ENCODE measurements at places on chromosomes 16 and 17.

DNA sequence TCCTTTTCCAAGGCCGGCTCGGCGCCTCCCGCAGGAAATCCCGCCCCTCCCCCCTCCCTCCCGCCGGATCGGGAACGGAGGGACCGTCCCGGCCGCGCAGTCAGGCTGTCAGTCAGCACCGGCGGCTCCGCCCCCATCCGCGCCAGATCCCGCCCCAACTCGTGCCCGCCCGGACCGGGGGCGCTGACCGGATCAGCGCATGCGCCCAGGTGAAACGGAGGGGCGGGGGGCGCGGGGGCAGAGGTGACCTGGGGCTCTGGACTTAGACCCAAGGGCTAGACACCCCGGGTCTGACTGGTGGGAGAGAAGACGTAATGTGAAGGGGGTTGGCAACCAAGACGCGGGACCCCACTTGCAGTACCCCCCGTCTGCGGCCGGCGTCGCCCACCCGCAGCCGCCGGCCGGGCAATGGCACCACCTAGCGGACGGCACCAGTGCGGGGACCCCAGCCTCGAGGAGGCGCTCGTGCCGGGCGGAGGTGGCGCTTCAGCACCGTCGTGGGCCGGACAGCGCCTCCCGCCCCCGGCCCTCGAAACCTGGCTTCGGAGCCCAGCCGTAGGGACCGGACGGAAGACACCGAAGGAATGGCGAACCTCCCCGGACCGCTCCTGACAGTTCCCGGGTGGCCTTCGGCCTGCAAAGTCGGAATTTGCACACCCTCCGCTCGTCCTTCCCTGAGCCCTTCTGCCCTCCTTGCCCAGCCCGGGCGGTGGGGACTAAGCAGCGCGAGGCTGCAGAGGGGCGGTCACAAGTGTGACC, at the start of gene CASKIN2:
Gene CASKIN2, minus strand, starts transcription at position 42 of the 759 bp plus-strand sequence. CDS start 1,733 bp downstream, outside the sequence.
- no peak for DNase-seq

GRCh38 chr17:33725675-33726271, 432.7 kb upstream of the ASIC2 start:
- no peak for DNase-seq

DNA sequence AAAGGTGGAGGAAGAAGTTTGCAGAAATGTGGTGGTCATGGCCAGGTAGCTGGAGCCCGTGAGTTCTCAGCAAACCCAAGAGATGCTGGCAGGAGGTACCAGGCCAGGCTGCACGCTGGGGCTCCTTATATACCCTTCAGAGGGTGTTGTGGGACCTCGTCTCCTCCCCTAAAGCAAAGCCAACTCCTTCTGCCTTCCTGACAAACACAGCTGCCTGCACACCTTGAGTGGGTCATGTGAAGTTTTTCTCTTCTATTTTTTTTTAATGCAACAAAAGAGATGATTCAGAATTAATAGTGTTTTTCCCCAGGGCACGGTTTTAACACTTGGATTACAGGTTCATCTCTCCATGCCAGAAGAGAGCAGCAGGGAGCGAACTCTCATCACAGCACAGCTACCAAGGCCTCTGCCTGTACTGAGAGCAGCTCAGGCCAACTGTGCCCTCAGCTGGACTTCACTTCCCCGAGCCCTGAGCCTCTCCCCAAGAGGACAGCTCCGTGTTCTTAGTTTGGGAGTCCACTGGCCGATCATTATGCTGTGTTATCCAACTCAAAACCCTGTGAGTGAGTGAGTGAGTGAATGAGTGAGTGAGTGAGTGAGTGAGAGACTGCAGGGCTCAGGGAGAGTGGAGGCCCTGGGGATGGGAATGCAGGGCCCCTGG, at the start of gene KRT15:
Gene KRT15, minus strand, starts transcription at position 102 of the 661 bp plus-strand sequence. Its CDS starts 63 bp downstream, at position 39.
- no peak for DNase-seq

- no peak for DNase-seq
Measured at GRCh38 chr17:36524428-36524876, 10.2 kb downstream of the MYO19 start.

DNA sequence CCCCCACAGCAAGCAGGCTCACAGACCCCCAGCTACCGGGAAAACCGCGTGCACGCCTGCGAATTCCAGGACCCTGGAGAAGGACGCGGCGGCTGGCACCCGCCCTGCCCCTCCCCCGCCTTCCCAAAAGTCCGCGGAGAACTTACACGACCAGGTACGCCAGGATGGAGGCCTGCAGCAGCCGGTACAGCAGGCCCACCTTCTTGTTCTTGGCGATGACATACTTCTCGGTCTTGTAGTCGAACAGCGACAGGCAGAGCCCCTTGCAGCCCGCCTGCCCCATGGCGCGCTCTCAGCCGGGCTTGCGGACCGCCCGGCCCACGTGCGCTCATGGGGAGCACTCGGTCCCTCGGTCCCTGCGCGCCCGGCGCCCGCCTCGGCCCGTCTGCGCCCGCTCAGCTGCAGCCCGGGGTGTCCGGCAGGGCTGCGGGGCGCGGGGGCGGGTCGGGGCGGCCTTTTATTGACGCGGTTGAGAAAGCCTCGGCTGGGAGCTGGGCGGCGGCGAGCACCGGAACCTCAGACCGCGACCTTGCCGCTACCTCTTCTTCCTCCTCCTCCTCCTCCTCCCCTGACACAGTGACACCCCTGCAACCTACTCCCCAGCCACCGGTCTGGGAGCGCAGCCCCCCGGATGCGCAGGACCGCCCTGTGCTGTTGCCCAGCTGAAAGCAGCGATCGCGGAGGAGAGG, at the start of gene P2RX5:
Gene P2RX5, minus strand, starts transcription at position 433 of the 689 bp plus-strand sequence. Its CDS starts 150 bp downstream, at position 283.
- DNase-seq = no peak

DNA sequence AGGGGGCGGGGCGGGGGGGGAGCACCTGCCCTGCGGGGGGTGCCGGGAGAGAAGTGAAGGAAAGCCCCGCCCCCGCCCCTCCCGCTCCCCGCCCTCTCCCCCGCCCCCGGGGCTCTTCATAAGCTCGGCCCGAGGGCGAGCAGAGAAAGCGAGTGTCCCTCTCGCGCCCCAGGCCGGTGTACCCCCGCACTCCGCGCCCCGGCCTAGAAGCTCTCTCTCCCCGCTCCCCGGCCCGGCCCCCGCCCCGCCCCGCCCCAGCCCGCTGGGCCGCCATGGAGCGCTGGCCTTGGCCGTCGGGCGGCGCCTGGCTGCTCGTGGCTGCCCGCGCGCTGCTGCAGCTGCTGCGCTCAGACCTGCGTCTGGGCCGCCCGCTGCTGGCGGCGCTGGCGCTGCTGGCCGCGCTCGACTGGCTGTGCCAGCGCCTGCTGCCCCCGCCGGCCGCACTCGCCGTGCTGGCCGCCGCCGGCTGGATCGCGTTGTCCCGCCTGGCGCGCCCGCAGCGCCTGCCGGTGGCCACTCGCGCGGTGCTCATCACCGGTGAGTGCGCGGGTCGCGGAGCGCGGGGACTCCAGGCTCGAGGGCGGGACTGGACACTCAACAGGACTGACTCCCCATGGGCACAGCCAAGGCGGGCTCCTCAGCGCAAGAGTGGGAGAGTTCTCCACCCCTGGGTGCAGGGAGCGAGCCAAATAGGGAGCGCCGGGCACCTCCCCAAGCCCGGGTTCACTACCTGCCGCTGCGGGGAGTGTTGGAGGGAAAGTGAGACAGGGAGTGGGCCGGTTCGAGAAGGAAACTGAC, at the start of gene HSD11B2:
Gene HSD11B2, plus strand, starts transcription at position 145 of the 798 bp plus-strand sequence. Its CDS starts 128 bp downstream, at position 273.
- DNase-seq = no peak

- DNase-seq = no peak
Measured at GRCh38 chr16:89417352-89417751, 73.0 kb downstream of the ANKRD11 start.

DNA sequence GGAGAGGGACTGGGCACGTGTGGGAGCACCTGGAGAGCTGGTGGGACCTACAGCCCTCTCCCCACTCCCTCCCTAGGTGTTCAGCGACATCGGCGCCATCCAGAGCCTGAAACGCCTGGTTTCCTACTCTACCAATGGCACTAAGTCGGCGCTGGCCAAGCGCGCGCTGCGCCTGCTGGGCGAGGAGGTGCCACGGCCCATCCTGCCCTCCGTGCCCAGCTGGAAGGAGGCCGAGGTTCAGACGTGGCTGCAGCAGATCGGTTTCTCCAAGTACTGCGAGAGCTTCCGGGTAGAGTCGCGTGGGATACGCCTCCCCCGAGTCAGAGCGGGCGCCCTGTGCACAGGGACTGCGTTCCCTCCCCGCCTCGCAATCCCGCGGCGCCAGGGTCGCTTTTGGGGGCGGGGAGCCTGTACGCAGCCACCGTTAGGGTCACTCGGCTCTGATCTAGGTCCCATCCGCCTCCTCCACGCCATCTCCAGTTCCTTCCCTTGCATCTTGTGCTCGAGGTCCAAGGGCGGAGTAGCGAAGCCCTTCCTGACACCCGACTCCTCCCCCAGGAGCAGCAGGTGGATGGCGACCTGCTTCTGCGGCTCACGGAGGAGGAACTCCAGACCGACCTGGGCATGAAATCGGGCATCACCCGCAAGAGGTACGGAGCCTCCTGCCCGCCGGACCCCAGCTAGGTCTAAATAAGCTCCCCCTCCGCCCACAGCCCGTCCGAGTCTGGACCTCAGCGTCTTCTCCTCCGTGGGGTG, 13.0 kb downstream of the SARM1 start:
- DNase-seq = no peak

- no peak for DNase-seq
Measured at GRCh38 chr17:9151091-9151490, 129.8 kb downstream of the NTN1 start.

- no peak for DNase-seq
Measured at GRCh38 chr17:2093349-2093748, 38.4 kb downstream of the HIC1 start.

GRCh38 chr17:58913971-58914769, 158.5 kb downstream of the PPM1E start:
- no peak for DNase-seq

- no peak for DNase-seq
Measured at GRCh38 chr16:12119562-12119961, 143.0 kb downstream of the SNX29 start.

GRCh38 chr17:63487014-63487339, 10.1 kb downstream of the ACE start:
- no peak for DNase-seq
